Stimulated activated CD8-positive, alpha-beta memory T cell treated with anti-CD3 and anti-CD28 coated beads, Interleukin-15, amount 100 ng/mL, for 4 hours (primary cell): ENCODE measurements at places on chromosomes 4 and X.

DNA sequence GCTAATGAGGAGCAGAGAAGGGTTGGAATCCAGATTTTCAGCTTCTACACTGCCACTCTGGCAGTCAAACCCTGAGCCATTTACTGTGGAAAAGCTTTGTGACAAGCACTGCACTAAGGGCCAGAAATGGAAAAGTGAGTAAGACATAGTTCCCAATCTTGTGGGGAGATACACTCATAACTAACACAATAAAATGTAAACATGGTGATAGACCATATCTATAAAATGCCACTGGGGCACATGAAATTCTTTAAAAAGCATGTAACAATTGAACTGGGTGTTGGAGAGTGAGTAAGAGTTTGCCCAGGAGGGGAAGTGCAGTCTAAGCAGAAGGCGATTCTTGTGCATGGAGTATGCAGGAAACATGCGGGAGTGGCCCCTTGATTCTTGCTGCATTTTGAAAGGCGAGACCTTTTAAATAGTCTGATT is 32.0 kb upstream of the ANXA5 start:
- DNase-seq: no peak

- no peak for DNase-seq
Measured at GRCh38 chrX:154022108-154022507, 2.4 kb upstream of the IRAK1 start.

DNA sequence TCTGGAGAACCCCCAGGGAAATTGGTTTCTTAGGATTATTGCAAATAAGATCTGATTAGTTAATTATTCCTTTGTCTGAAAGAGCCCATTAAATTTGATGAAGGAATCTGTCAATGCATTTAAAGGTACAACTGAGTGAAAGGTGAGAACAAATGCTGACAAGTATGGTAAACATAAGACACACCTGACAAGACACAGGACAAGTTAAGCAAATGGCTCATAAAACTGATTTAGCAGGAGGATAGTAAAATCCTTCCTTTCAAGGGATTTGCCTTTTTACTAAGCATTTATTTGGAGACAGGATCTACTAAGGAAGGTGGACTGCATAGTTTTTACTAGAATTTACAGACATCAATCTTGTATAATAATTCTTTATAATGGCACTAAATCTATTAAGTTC is 553.9 kb downstream of the SPRY1 start:
- no peak for DNase-seq

DNA sequence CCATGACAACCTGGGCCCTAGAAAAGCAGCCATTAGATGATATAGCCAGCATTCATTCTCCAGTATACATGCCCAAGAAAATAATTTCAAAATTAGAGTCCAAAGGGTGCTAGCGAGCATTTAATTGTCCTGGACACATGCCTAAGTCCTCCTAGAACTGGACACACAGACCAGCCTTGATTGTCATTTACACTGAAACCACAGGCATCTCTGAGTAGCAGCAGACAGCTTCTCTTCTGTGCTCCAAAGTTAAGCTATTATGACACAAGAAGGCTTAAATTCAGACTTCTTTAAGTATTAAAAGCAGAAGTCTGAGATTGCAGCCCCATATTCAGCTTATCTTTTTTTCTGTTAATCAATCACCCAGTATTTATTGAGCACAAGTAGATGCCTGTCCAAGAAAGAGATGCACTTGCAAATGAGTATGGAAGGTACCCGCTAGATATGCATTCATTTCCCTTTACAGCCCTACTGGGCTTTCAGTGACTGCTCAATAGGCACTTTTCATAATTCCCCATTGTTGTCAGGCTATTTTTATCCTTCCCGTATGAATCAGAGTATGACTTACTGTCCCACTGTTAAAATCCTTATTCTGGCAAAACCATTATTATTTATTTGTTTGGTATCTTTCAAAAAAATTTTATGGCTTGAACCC is 374.1 kb downstream of the FBXW7 start:
- DNase-seq: no peak

DNA sequence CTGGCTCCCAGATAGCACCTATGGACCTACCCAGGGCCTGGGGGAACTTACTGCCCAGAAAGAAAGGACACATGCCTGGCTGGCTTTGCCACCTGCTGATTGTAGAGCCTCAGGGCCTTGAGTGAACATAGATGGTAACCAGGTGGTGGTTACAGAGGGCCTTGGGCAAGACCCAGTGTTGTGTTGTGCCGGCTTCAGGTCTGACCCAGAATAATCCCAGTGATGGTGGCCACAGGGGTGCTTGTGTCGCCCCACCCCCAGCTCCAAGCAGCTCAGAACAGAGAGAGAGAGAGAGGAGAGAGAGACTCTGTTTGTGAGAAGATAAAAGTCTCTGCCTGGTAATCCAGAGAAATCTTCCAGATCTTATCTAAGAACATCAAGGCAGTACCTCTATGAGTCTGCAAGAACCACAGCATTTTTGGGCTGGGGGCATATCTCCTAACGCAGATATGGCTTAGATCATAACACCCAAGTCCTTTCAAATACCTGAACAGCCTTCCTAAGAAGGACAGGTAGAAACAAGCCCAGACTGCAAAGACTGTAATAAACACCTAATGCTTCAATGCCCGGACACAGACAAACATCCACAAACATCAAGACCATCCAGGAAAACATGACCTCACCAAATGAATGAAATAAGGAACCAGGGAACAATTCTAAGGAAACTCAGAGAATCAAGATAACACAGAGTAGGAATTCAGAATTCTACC is 16.3 kb upstream of the RP2 start:
- no peak for DNase-seq

GRCh38 chrX:103503163-103503852 is 16.0 kb downstream of the RAB40A start:
- DNase-seq: no peak

DNA sequence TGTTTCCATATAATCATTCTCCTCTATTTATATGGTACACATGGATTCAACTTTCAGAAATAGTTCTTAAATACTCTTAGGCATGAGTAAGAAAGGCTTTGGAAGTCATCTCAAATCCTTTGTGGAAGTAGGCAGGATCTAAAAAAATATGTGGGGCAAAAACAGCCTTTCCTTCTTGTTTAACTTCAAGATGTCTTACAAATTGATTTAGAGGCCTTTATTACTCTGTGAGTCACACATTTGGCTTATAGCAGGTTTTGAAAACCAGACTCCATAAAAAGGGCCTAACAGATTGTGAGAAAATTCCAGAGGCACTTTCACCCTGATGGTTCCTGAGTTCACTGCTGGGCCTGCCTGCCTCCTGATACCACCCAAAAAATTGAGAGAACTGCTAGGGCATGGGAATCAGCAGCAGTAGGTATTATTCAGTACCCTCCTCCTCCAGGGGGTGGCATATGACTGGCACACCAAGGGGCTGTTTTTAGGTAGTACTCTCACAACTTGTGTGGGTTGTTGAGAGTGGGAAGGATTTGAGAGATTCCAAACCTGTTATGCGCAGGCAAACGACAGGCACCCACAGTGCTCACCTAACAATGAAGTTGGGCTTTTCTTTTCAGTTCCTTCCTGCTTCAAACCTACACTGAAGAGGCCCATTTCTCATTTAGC is 162.7 kb upstream of the MBNL3 start:
- no peak for DNase-seq

- no peak for DNase-seq
Measured at GRCh38 chr4:40662962-40663604, 33.4 kb upstream of the RBM47 start.

- no peak for DNase-seq
Measured at GRCh38 chrX:9269134-9269533, 195.7 kb upstream of the TBL1X start.

DNA sequence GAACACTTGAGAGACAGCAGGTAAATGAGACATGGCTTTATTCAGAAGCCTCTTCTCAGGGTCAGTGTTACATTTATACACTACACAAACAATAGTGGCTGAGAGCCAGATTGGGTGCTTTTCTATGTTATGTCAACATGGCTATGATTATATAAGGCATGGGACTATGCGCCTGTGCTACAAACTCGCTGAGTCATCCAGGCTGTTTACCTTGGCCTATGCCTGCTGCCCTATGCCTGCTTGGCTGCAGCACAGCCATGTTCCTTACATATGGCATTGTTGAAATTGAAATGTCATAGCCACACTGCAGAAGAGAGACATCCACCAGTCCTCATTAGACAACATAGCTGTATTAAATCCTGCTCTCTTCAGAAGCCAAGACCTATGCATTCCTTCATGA is 236.3 kb upstream of the NWD2 start:
- DNase-seq: no peak

DNA sequence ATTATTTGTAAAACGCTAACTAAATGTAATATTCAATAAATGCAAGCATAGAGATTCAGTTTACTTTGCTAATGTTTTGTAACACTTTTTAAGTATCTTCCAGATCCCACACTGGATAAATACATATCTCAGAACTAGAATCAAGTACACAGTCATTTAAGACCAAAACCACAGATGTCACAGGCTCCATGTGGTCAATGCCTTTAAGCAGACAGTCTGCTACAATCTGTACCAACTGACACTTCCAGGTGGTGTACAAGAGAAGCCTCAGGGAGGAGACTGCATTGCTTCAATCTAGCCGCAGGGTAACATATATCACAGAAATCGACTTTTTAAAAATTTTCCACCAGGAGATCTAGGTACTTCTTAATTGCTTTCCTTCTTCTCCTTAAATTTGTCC is 229.6 kb upstream of the DIAPH2 start:
- DNase-seq: no peak

DNA sequence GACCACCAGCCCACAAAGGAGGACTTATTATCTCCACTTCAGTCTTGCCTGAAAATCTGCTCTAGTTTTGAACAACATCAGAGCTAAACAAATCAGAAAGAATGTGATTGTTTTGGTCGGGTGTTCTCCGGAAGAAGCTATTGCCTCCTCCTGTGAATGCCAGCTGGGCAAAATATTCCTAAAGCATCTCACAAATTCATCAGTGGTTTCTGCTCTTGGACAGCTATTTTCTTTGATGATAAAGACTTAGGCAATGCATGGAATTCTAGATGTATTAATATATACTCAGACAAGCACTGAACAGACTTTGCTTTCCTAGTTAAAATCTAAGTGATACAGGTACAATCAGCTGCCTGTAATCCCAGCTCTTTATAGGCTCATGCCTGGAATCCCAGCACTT is 71.8 kb downstream of the ASMT start:
- no peak for DNase-seq

GRCh38 chr4:38889143-38889542 is 21.5 kb downstream of the FAM114A1 start:
- DNase-seq: no peak

DNA sequence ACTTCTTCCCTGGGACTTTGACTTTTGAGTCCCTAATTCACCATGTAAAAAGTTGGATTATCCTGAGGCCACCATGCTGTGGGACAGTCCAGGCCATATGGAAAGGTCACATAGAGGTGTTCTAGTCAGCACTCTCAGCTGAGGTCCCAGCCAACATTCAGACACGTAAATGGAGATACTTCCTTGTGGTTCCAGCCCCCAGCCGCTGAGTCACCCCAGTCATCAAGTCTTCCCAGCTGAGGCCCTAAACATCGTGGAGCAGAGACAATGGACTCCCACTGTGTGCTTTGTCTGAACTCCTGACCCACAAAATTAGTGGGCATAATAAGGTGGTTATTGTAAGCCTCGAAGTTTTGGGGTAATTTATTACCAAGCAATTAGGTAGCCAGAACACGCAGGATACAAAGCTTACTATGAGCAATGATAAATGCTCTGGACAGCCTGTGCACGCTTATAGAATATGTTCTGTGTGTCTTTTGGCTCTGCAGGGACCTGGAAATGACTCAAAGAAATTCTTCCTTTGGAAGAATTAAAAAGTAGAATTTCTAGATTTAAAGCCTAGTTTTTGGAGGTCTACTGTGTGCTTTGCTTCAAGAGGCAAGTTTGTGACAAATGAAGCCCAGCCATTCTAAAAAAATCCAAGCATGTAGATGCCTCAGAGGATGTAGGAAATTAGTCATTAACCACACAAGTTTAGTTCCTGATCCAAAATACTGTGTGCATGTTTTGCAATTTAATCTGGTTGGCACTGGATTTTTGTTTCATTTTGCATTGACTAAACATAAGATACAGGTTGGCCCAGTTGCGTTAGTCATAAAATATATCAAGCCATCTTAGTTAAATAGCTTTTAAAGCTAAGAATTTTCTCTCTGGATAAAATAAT is 33.2 kb upstream of the SLC9A7 start:
- DNase-seq: no peak

- DNase-seq: no peak
Measured at GRCh38 chr4:99090481-99091215, 2.1 kb upstream of the ADH5 start.

GRCh38 chr4:73620115-73620792 is at the start of gene RASSF6:
Gene RASSF6, minus strand, starts transcription at chr4:73620436. Its CDS starts 8,641 bp downstream, at chr4:73611795.
- no peak for DNase-seq

DNA sequence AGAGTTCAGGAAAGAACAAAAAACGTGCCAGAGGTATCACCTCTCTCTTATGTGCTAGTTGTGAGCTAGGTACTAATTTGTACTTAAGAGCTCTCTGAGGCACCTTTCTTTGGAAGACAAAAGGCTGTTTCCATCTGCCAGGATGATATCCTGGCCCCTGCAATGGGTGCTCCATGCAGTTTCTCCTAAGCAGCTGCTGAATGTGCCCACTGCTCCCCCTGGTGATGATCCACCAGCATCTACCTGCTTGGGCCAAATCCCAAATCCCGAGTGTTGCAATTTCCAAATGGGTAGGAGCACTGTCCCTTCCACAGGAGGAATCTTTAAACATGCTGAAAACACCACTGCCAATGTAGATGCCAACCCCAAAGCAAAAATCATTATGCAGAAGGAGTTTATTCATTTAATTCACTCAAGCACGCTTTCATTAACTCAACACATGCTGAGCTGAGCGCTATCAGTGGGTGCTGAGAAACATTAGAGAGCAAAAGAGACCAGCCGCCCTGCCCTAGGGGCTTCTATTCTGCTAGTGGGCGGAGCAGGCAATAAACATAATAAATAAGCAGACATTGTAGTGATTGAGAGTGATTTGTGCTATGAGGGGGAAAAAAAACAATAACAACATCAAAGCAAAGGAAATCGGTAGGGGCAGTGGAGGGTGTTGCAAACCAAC is 69.6 kb upstream of the C4orf50 start:
- DNase-seq: no peak

GRCh38 chr4:183758758-183759447 is 99.8 kb downstream of the TRAPPC11 start:
- DNase-seq: no peak

DNA sequence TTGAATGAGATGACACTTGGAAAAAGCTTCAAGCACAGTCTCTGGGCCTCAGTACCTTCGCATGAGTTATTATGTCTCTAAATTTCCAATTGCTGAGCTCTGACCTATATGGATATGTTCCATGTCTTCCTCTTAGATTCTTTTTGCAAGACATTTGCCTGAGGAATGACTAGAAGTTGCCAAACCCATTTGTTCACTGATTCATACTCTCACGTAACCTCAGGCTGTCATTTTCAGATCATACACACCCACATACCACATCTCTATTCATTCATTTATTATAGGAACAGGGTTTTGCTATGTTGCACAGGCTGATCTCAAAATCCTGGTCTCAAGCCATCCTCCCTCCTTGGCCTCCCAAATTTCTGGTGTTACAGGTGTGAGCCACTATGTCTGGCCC is 2137.1 kb upstream of the TENM3 start:
- no peak for DNase-seq
